ENCODE measurements at places on chromosomes 5 and 9.

GRCh38 chr9:19416143-19416542 is 7.3 kb downstream of the ACER2 start:
- no peak for DNase-seq

DNA sequence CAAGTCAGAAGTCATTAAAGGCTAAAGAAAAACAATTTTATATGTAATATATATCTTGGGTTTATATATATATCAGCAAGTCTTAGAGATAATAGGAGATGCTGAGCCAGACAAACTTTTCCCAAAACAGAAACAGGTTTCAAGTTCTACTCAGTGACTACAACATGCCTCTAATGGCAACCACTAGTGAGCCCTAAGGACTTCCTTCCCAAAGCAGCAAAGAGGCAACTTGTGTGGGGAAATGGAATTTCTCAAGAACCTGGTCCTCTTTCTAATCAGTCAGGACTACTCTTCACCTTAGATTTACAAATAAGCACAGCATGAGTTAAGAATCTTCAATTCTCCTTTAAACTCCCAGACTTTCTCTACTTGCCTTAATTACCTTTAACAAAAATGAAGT is 17.6 kb downstream of the RNF38 start:
- no peak for DNase-seq

DNA sequence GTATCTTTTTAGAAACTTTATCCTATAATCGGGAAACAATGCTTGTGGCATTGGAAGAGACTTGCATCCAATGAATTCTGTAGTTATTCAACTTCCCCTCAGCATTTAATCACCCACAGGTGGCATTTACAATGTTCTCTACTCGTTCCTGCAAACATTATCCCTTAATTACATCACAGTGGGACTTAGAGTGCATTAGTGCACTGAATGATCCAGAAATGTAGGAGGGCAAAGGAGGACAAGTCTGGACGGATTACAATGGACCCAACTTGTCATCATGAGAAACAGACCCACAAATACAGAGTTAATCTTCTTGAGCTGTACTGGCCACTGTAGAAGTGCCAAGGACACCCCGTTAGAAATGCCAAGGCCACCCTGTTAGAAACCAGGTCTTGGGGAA is 129.1 kb downstream of the DOCK8 start:
- no peak for DNase-seq

DNA sequence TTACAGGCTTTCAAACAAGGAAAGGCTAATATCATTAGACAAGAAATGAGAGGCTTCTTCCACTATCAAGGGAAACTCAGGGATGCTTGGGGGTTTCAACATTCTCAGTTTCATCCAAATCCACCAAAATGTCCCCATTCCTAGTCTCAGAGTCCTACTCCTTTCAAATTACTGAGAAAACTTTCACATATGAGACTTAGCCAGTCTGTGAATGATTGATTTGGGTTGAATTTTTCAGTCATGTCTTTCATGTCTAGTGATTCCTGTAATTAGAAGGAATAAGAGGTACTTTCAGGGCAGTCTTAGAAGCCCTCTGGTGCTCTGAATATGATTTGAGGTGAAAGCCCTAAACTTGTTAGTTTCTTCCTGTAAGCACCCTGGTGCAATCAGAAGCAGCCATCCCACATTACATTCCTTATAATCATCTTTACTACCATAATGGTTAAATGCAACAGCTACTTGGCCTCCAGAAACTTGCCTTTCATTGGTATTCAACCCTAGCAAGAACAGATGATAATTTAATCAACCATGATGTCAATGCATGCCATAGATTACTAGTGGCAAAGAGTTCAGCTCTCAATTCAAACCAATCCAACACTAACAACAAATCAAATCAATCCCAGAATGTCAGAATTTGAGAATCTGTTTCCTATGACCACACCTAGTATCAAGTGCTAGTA is 50.7 kb upstream of the RIC1 start:
- no peak for DNase-seq

DNA sequence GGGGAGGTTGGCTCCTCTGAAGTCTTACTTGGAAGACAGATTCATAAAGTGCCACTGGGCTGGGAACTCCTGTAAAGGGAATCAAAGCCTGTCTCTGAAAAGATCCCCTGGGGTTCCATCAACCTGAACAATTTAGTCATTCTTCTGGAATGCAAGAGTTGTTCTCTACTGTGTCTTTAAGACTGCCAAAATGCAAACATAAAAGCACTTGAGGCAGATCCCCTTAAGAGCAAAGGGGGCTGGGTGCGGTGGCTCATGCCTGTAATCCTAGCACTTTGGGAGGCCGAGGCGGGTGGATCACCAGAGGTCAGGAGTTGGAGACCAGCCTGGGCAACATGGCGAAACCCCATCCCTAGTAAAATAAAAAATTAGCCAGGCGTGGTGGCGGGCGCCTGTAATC is 16.7 kb downstream of the CDKN2AIPNL start:
- no peak for DNase-seq

DNA sequence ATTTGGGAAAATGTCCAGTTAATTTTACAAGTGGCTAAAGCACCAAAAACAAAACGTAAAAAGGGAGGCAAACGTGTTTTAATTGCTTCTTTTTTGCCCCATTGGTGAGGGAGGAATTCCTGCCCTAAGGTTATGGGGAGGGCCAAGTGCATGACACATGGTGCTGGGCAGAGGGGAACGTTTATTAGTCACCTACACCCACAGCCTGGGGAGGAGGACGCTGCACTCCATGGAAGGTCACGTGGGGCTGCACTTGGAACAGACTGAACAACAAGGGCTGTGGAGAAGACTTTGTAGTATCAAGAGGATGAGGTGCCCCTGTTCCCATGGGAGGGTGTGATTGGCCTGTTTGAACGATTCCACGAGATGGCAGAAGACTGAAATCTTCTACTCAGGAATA is 13.7 kb upstream of the ADAMTS16 start:
- no peak for DNase-seq

- DNase-seq = peak; percentile 48
Measured at GRCh38 chr5:176447591-176447977, 601 bp upstream of the FAF2 start.

- no peak for DNase-seq
Measured at GRCh38 chr5:119309326-119309725, 46.5 kb upstream of the TNFAIP8 start.

DNA sequence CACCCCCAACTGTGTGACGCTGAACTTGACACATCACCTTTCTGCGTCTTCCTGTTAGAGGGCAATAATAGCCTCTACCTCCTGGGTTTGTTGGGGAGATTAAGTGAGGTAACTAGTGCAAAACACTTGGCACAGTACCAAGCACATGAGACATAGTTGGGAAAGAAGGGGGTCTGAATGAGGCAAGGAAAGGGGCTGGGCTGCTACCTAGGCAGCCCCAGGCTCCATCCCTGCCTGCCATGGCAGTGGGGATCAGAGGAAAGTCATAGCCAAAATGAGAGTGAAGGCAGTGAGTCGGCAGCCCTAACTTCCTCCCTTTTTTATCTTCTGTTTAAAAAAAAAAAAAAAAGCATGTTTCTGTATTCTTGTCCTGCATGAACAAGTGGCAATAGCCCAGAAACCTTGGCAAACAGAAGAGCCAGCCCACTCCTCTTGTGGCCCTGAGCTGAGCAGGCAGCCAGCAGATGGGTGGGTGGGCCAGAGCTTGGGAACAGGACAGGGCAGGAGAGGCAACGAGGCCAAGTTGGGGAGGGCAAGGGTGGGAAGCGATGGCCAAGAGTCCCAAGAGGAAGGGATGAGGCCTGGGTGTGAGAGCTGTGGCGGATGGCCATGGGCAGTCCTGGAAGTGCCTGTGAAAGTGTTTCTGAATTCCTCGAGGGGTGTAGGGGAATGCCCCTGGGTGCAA is 11.4 kb downstream of the CAMK2A start:
- DNase-seq = no peak

DNA sequence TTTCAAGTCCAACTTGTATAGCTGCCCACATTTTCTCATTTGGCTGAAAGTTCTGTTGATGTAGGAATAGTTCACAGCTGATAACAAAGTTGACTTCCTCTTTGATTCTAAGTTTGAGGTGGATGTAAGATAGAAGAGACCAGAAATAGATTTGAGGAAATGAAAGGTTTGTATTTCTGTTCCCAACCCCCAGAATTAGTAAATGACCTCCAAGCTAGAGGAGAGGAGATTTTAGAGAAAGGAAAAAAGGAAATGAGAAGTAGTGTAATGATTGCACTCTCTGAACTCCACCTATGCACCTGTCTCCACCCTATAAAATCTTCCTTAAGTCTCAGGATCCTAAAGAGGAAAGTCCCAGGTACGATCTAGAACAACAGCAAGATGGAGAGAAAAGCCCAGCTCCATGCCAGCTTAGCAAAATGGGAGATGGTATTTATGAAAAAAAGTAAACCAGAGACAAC is 130.4 kb upstream of the POC5 start:
- DNase-seq = no peak

DNA sequence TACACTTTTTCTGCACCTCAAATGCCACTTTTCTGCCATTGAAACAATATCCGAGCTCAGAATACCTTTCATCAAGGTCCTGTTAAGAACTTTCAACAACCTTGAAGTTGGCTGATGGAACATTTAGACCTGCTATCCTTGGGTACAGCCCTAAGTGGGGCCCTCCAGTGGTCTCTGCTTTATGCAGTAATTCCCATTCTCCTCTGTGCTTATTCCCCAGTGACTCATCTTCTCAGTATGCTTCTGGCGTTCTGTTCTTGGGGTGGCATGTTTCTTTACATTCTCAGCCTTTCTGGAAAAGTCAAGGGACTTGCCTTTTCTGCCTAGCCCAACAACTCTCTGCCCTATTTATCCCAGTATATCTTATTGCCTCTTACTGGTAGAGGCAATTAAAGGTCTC is 7.1 kb downstream of the ANP32B start:
- DNase-seq = no peak

DNA sequence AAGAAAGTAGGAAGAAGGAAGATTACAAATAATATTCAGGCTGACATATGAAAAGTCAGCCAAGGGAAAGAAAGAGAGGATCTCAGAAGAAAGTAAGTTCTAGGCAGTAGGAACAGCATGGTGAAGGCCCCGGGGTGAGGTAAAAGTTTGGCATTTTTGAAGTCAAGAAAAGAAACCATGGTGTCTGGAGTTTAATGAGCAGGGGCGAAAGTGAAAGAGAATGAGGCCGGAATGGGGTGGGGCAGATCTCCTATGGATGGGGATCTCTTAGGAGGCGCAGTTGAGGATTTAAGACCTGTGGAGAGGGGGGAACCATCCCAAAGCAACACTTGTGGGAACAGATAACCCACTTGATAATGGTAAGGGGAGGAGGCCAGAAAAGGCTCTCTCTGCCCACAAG is 42.3 kb upstream of the SMAD5 start:
- no peak for DNase-seq

DNA sequence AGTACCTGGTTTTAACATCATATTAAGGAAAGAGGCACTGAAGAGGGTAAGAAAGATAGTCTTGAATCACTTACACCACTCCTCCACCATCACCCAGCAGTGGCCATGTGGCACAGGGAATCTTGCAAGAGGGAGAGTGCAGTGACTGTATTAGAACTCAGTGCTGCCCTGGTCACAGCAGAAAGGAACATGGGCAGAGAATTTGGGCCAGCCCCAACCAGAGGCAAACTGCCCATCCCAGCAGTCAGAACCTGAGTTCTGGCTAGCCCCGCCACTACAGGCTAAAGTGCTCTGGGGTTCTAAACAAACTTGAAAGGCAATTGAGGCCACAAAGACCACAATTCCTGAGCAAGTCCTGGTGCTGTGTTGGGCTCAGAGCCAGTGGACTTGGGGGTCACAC is 16.7 kb upstream of the EFNA5 start:
- DNase-seq = no peak

DNA sequence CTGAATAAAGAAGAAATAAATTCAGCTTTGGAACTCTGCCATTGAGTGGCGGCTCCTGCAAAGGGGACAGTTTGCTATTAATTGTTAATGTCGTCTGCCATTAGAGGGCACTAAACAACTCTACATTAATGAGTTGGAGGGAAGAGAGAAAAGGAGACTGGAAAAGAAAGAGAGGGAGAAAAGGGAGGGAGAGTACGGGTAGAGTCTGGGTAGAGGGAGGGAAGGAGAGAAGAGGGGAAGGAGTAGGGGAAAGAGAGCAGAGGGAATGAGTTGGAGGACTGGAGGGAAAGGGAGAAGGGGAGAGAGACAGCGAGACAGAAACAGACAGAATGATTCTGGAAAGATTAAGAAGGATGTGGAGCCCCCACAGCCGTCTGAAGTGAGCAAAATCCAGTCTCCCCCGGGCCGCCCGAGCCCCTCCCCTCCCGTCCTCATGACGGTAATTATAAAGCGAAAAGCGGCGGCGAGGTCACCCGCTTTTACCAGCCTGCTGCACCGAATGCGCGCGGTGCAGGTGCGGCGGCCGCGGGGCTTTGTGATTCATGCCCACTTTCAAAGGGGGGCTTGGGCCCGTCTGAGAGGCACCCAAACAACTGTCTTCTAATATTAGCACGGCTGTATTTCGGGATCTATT is 1.9 kb upstream of the FST start:
- DNase-seq = peak; percentile 27

GRCh38 chr9:78438211-78438610 is 141.3 kb downstream of the PSAT1 start:
- DNase-seq = no peak

- DNase-seq = peak; percentile 41
Measured at GRCh38 chr9:112754578-112754977, 4.0 kb downstream of the SNX30 start.

DNA sequence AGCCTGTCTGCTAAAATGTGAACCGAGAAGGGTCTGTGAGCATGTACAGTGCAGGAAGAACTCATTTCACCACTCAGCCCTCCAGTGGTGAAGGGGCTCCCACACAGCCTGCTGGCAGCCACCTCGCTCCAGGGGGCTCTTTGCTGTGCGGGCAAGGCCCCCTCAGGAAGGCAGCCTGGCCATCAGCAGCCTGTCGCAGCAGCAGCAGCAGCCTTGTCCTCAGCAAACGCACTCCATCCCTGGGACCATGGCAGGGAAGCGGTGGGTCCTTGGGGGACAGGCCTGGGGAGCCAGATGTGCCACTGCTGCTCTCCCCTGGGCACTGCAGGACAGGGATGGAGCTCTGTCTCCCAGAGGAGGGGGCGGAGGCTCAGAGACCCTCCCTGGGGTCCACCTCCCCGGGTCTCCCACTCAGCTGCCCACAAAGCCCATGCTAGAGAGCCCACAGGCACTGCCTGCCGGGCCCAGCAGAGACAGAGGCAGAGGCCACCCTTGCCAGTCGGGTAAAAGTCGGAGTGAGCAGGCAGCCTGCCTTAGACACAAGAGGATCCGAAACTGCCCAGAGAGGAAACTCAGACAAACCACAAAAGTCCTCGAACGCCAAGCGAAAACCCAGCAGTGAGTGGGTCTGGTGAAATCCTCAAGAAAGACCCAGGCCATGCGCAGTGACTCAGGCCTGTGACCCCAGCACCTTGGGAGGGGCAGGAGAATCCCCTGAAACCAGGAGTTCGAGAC is 8.0 kb downstream of the BRD3 start:
- DNase-seq = peak; percentile 48
